ENCODE measurements at places on chromosomes 7 and 10.

GRCh38 chr7:112080441-112080840, 125.8 kb downstream of the DOCK4 start:
- DNase-seq = peak; percentile 97

GRCh38 chr10:129184196-129184595, 282.8 kb upstream of the MGMT start:
- no peak for DNase-seq

DNA sequence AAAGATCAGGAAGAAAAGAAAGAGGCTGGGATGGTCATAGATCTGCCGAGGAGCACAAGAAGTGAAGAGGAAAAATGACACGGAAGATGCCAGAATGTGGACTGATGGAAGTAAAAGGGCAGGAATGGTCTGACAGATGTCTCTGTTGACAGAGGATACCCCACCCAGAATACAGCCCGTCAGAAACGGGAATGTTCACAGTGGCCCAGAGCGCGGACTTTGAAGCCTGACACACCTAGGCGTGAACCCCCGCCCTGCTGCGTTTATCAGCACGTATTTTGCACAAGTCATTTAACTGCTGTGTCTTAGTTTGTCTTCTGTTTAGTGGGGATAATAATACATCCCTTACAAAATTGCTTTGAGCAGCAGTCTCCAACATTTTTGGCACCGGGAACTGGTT, 27.1 kb downstream of the AKR1B1 start:
- DNase-seq = no peak

DNA sequence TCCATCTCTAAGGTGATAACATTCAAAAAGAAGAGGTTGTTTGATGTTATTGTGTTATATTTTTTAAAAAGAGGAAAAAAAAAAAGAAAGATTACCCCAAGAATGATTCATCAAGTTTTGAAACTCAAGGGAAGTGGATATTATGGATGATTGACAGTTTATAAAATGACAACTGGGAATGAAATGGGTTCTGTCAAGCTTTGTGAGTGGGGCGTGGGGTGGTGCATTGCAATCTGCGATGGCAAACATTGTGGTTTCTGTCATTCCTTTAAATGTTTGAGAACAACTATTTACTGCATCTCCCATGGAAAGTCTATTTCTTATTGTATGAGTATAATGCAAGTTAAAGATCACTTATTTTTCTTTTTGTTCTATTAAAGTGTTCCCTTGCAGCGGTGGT, 297.0 kb downstream of the CCDC3 start:
- DNase-seq = peak; percentile 17

DNA sequence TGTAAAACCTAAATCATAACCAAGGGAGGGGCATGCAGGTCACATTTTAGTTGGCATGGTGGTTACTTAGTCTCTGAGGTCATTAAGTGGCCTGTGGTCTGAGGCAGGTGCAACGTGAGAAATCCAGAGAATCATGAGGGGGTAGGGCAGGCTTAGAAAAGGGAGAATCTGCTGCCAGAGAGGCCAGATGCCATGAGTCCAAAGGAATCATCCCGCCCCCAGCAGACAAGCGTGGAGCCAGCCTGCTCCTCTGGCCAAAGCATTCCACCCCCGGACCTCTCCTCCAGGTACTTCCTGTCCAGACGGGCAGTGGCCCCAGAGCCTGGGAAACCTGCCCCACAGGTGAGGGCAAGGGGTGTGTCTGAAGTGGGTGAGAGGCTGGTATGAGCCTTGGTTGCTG, 196.4 kb upstream of the ZNF32 start:
- no peak for DNase-seq

- no peak for DNase-seq
Measured at GRCh38 chr7:47313564-47313963, 268.3 kb downstream of the TNS3 start.

Data from suppressor macrophage treated with lipopolysaccharide for 4 hours (primary cell).